Gastroesophageal sphincter (tissue), 4 donors: ENCODE measurements at places on chromosomes 1 and 21.

DNA sequence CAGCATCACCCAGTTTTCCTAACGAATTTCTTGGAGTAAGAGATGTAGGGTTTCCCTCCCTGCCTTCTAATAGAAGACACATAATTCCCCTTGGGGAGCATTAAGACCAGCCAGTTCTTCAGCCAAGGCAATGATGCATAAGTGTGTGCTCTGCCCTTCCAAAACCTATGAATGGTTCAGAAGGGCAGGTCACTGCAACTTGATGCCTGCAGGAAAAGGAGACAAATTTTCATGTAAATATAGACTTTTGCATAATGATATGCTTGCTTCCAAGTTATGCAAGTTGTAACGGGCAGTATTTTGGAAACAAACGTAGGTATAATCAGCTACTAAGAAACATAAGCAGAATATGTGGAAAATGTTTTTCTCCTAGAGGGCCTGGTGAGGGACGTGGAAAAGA, 31.6 kb downstream of the PTGS2 start:
- ATAC-seq, result no peak

GRCh38 chr1:9100471-9101043, 28.3 kb downstream of the GPR157 start:
- ATAC-seq, result no peak

DNA sequence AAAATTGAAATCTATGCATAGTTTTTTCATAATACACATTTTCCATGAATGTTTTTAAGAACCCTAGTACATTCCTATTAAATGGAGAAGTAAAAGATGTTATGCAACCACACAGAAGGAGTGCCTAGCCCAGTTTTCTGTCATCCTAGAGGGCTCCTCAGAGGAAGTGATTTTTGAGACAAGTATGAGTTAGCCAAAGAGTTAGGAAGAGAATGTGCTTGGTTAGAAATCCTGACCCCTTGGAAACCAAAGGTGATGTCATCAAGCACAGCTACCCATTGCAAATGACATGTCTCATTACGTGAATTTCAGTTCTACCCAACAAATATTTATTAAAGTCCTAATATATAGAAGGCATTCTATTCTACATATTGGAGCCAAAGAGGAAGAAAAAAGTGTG, 88.9 kb upstream of the TNFSF4 start:
- no peak for ATAC-seq

DNA sequence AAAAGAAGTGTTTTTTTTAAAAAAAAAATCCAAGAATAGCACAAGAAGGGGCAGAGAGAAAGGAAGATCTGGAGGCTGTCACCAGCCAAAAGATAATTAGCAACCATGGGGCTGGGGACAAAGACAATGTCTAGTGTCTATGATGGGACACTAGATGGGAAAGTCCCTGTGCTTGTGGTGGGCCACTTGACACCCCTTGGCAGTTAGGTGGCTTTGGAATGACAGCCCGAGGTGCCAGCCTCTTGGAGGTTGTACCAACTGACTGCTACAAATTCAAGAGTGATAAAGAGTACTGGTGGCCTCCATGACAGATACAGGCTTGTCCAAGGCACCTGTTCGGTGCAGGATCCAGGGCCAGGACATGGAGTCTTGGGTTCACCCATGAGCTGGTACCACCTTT, 21.6 kb downstream of the ATP2B4 start:
- ATAC-seq, result no peak

DNA sequence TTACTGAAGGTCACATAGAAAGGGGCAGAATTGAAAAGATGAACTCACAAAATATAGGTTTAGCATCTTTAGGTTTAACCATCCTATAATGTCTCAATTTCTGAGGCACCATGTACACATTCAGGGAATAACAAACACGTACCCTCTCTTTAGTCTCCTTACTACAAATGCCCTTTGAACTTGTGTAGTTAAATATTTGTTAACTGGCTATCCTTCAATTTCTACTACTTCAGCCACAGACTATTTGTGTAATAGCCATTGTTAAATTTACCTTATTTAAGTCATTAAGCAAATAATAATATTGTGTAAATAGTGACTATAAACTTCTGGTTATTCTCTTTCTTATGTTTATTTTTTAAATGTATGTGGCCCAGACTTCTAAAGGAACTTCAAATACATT, 600.5 kb downstream of the KCNT2 start:
- no peak for ATAC-seq

- ATAC-seq, result peak; percentile 26
These were observed 1.0 kb downstream of the PLPP3 start for GRCh38 chr1:56578138-56578962.

- ATAC-seq, result no peak
These were observed 4.5 kb downstream of the TRMT1L start for GRCh38 chr1:185152187-185152767.

DNA sequence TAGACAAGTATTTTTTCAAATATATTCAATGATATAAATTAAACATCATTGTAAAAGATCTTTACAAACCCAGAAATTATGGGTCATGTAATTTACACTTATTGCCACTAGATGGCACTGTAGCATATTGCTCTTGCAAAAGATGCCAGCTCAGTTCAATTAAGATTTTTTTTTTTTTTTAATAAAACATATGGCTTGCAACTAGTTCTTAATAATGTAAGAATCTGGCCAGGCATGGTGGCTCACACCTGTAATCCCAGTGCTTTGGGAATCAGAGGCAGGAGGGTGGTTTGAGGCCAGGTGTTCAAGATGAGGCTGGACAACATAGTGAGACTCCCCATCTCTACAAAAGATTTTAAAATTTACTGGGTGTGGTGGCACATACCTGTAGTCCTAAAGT, 49.4 kb upstream of the DESI2 start:
- ATAC-seq, result no peak

GRCh38 chr1:53020588-53020987, 41.4 kb upstream of the PODN start:
- no peak for ATAC-seq

GRCh38 chr1:85328713-85329397, 52.4 kb upstream of the BCL10 start:
- ATAC-seq, result peak; percentile 55

DNA sequence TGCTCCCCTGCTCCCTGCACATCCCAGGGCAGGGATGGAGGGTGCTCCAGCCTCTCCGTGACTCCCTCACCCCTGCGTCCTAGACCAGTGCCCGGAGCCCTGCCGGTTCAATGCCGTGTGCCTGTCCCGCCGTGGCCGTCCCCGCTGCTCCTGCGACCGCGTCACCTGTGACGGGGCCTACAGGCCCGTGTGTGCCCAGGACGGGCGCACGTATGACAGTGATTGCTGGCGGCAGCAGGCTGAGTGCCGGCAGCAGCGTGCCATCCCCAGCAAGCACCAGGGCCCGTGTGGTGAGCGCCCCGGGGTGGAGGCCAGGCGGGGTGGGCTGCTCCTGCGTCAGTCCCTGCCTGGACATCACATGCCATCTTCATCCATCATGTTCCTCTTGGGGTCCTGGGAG, 22.0 kb downstream of the AGRN start:
- ATAC-seq, result no peak

GRCh38 chr21:46414965-46415275, 43.8 kb upstream of the DIP2A start:
- ATAC-seq, result no peak

DNA sequence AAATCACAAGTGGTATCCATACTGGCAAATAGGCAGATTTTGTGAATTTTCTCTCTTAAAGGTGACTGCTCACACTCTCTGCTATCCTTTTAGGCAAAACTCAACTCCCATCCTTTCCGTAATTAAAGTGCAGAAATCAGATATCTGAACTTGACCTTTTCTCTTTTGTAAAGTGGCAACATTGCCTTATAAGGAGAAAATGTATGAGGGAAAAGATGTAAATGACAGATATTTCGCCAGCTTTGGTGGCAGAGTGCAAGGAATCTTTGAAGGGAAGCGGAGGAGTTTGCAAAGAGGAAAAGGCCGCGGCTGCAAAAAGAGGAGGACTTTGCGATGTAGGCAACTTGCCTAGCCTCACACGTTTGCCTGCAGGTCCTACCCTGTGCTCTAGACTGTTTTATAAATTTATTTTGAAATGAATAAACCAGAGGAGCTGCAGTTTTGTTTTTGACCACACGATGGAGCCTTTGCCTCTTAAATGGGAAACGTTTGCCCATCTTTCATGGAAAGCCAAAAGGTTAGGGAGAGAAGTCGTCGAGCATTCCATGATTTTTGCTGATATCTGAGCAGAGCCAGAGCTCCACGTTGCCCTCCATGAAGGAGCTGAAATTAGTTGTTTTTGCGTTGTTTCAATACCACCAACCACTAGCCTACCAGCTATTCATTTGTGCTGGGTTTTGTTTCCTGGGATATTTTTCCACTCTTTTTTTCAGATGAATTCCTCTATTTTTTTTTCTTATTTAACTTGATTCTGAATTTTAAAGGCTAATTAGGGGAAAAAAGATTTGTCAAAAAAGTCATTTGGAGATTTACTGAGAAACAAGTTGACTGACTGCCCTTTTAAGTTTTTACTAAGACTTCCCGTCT, 242.3 kb downstream of the LMX1A start:
- ATAC-seq, result no peak

GRCh38 chr1:205593532-205593931, 38.3 kb downstream of the ELK4 start:
- ATAC-seq, result no peak

DNA sequence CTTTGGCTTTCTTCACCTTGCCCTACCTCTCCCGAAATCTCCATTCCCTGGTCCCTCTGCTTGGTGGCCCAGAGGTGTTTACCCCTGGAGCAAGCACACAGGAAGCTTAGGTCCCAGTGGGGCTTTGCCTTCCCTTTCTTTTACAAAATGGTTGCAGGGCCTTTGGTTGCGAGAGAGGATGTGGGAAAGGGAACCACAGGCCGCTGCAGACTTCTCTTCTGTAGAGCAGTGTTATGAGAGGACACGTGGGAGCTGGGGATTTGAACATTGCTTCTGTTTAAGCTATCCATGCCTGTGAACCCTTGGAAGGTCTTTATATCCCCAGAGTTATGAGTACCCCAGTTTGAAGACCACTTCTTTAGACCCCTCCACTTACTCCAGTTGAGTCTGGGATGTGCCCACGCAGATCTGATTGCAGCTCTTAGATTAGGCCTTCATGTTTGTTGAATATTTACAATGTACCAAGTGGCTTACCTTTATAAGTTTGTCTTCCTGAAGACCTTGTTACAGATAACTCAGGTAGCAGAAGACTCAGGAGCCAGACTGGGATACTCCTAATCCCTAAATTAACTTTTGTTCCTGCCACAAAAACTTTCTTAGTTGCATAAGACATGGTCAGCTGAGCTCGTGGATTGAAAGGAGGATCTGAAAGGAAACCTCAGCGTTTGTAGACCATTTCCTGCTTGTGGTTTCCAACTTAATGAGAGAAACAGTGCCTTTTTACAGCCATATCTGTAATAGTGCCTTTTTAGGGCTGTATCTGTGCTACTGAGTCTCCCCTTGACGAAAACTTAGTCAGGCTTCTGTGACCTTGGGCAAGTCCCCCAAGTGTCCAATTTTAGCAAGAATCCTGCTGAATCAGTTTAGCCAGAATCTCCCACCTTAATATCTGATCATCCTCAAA, 21.9 kb upstream of the IVNS1ABP start:
- ATAC-seq, result no peak

- no peak for ATAC-seq
These were observed 281.1 kb downstream of the TTLL7 start for GRCh38 chr1:83717785-83718184.

DNA sequence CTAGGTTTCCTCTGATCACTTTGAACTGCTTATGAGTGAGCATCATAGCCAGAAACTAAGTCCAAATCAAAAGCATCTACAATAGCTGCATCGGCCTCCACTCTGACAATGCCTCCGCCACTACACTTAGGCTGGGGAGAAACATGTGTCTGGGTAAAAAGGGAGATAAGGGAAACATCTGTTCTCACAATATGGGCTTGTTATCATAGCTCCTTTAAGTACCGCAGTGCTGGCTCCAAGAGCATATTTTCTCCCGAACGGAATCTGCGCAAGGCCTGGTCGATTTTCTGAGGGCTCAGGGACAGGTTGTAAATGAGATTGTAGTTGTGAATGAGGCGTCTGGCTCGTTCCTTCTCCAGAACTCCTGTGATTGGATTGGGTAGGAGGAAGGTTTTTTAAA, 63.9 kb upstream of the CYP2J2 start:
- ATAC-seq, result no peak

DNA sequence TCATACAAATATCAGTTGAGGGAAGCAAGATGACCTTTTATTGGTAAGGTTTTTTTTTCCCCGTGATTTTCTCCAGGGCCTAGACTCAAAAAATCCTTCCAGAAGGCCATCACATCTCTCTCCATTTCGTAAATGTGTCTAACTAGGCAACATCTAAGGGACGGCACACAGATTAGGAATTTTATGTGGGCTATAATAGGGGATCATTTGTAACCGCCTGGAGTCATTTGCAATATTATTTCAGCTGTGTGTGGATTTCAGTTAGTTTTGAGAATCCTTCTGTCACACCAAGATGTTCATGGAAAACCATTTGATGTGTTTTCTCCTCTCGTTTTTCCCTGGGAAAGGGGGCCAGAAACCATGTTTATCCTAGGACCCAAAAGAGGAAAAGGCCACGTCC, 63.1 kb downstream of the ATP5PO start:
- no peak for ATAC-seq

GRCh38 chr1:93979040-93979717, 69.9 kb upstream of the GCLM start:
- no peak for ATAC-seq

GRCh38 chr1:18385239-18385790, 95.4 kb upstream of the KLHDC7A start:
- no peak for ATAC-seq

- ATAC-seq, result no peak
These were observed 29.4 kb upstream of the LRRN2 start for GRCh38 chr1:204714861-204715511.

DNA sequence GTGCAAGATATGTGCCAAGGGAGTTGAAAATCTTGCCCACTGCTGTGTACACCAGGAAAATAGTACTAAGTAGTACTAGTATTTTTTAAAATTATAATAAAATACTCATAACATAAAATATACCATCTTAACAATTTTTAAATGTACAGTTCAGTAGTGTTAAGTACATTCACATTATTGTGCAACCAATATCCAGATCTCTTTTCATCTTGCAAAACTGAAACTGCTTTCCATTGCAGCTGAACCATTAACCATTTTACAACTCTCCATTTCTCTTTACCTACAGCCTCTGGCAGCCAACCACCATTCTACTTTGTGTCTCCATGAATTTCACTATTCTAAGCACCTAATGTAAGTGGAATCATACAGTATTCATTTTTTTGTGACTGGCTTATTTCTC, 19.3 kb upstream of the RAB3GAP2 start:
- ATAC-seq, result no peak

DNA sequence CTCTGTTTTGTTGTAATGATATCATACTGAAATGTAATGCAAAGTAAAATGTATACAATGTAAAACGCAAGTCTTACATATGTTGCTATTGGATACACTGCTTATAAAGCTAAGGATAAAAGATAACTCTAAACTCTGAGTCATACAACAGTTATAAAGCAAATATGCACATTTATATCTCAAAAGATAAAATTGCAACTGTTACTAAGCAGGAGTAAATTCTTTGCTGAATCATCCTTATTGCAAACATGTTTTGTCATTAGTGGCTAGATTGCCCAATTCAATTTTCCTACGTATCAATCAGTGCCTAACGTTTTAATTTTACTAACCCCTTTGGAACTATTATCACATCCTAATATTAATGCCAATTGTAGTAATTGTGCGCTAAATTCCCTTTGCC, 762.9 kb downstream of the LTN1 start:
- ATAC-seq, result no peak

GRCh38 chr1:229479660-229480399, 28.3 kb downstream of the NUP133 start:
- ATAC-seq, result no peak

- no peak for ATAC-seq
These were observed 78.5 kb downstream of the HLCS start for GRCh38 chr21:36887963-36888362.

GRCh38 chr1:184014271-184014670, 23.3 kb downstream of the COLGALT2 start:
- ATAC-seq, result no peak
